ENCODE measurements at places on chromosomes 6 and 20. TPM values are rescaled to one million over a fixed set of nuclear protein-coding genes. Genes with fewer than 3 reads are reported as not detected.

NRN1 gene
- 0.79 TPM for total RNA-seq

DEFB110 gene
- total RNA-seq = not detected

HAO1 gene
- total RNA-seq = not detected

BTN3A1 gene
- 2.3 TPM for total RNA-seq

CPXM1 gene
- total RNA-seq = not detected

CHRNA4 gene
- 0.20 TPM for total RNA-seq

JPH2 gene
- total RNA-seq = 0.83 TPM
